ENCODE measurements at places on chromosomes 3 and 15.

- DNase-seq: no peak
Observed at GRCh38 chr3:100004931-100005330, 109.4 kb downstream of the FILIP1L start.

GRCh38 chr3:159941038-159942000 lies 47.3 kb upstream of the IL12A start:
- DNase-seq: no peak

DNA sequence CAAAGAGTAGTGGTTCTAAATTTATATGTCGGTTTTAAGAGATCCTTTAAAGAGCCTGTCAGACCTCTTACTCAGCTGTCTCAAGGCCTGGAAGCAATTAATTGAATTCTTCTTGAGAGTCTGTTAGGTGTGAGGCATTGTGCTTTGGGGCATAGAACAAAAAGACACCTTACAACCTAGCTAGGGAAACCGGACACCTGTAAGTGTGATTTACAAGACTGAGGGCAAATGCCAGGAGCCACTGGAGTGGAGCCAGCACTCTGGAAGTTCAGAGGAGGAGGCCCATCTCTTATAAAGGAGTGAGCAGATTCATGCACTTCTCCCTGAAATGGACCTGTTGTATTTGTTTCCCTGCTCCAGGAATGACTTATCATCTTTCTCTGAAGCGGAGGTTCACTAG lies 97.7 kb upstream of the NUDT16 start:
- no peak for DNase-seq

DNA sequence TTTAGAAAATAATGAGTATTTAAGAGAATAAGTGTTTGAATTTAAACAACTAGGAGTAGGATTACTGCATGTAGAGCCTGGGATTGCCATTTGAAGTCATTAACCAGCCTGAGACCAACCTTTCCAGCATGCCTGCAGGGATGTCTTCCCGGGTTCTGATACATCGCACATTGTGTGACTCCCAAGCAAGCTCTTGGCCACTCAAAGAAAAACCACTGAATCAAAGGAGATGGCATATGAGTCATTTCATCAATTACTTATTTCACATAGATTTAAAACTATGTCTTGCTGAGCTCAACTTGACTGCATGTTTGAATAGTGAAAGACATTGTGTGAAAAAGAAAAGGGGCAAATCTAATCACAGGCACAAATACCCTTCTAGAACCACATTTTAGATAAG lies 15.0 kb upstream of the THBS1 start:
- no peak for DNase-seq

GRCh38 chr3:178381971-178382448 lies 154.2 kb upstream of the KCNMB2 start:
- no peak for DNase-seq

GRCh38 chr3:194984066-194984465 lies 286.9 kb downstream of the XXYLT1 start:
- no peak for DNase-seq

GRCh38 chr3:152350139-152350538 lies 81.4 kb downstream of the MBNL1 start:
- no peak for DNase-seq

DNA sequence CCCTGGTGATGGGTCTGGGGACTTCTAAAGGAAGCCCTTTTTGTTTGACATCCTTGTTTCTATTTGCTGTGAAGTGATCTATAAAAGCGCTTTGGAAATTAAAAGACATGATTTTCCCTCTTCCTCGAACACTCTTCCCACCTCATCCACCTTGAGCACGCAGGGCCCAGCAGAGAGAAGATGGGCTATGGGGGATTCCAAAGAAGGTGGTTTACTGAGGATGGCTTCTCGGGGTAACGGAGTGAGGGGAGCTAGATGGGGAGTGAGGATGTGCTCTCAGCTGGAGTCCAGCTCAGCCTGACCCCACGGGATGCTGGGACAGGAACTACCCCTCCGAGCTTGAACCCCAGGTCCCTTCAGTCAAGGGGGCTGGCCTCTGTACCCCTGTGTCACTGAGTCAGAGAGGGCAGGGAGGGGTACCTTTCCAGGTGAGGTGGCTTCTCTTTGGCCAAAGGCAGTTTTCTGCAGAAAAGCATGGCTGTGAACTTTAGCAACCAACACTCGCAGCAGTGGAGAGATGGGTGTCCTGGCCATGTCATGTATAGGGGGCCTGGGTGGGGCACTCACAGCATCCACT lies 180.7 kb upstream of the SMAD3 start:
- DNase-seq: no peak
